SK-MEL-5 (cell line): ENCODE measurements at places on chromosomes 3 and 15.

GRCh38 chr15:49270541-49271421, 100.7 kb downstream of the GALK2 start:
- no peak for DNase-seq

GRCh38 chr3:184785890-184786279, 26.1 kb upstream of the VPS8 start:
- no peak for DNase-seq

- peak; percentile 57 for DNase-seq
Observed at GRCh38 chr3:129211772-129212171, 28.1 kb upstream of the CNBP start.

- no peak for DNase-seq
Observed at GRCh38 chr15:60972866-60973265, 256.2 kb downstream of the RORA start.

DNA sequence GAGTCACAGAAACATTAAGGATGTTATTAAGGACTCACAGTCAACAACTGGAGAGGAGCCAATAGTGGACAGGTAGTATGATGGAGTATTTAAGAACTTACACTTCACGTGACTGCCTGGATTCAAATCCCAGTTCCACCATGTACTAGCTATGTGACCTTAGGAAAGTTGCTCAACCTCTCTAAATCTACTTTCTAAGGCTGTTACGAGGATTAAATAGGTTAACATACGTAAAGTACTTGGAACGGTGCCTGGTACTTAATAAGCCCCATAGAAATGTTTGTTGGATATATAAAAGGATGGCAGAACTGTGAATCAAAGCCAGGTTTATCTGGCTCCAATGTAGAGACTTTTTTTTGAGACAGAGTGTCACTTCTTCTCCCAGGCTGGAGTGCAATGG, 24.4 kb downstream of the THRB start:
- DNase-seq: no peak

- DNase-seq: no peak
Observed at GRCh38 chr3:126329927-126330725, 27.1 kb downstream of the KLF15 start.

- no peak for DNase-seq
Observed at GRCh38 chr15:63072809-63073277, 30.3 kb downstream of the TPM1 start.

- no peak for DNase-seq
Observed at GRCh38 chr3:143119974-143120715, 574 bp downstream of the CHST2 start.
